ENCODE measurements at places on chromosomes 2 and 18.

GRCh38 chr2:215355801-215356200 lies 43.9 kb downstream of the ATIC start:
- no peaks in the 10 kb centered on the region for H3K27me3 ChIP-seq
- DNase-seq: no peak
- H3K36me3 ChIP-seq: peaks cover 10% of the 10 kb centered on the region
- H3K4me1 ChIP-seq: no peaks in the 10 kb centered on the region
- no peak overlapping the region for H3K4me3 ChIP-seq

GRCh38 chr2:8679827-8680731 lies 1.8 kb upstream of the ID2 start:
- DNase-seq: peak; percentile 59
- peak overlapping the region; percentile 94 for H3K27ac ChIP-seq
- no peaks in the 10 kb centered on the region for H3K27me3 ChIP-seq
- H3K4me1 ChIP-seq: peaks cover 28% of the 10 kb centered on the region
- no peaks in the 10 kb centered on the region for H3K36me3 ChIP-seq

DNA sequence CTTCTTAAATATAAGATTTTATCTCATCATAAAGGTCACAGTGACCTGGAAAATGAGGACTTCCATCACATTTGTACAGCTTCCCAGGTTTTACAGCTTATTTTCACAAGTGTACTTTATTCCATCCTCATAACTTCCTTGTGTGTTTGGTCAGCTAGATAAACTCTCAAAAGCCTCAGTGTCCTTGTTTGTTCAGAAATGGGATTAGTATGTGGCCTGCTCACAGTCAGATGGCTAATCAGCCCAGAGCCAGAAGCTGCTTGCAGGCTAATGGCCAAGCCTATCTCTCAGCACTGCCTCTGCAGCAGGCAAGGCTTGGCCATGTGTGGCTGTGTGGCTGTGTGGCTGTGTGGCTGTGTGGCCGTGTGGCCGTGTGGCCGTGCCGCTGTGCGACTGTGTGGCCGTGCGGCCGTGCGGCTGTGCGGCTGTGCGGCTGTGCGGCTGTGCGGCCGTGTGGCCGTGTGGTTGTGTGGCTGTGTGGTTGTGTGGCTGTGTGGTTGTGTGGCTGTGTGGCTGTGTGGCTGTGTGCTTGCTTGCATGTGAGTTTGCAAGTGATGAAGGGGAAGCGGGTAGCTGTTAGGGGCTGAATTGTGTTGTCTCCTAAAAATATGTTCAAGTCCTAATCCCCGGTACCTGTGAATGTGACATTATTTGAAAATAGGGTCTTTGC lies 233.0 kb upstream of the TNP1 start:
- DNase-seq: no peak
- H3K36me3 ChIP-seq: no peaks in the 10 kb centered on the region
- H3K27ac ChIP-seq: no peak overlapping the region
- H3K4me1 ChIP-seq: no peaks in the 10 kb centered on the region
- H3K27me3 ChIP-seq: no peaks in the 10 kb centered on the region

DNA sequence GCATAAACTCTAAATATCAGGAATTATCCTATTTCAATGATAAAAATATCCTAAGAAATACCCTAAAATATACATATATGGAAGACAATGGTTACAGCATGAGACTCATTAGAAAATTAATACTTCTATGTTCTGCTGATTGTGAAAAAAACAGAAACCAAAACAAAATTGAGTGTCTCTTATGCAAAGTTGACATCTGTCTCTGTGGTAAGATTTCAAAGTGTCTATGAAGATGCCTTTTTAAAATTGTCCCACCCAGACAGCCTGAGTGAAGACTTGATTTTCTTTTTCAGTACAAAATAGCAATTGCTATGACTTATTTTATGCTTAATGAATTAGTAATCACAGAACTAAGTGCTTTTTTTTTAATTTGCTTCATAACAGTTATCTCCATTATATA lies 1368.4 kb upstream of the LRRTM1 start:
- H3K27me3 ChIP-seq: no peaks in the 10 kb centered on the region
- H3K4me3 ChIP-seq: no peak overlapping the region
- H3K27ac ChIP-seq: no peak overlapping the region
- no peaks in the 10 kb centered on the region for H3K36me3 ChIP-seq
- DNase-seq: no peak
- H3K4me1 ChIP-seq: no peaks in the 10 kb centered on the region

DNA sequence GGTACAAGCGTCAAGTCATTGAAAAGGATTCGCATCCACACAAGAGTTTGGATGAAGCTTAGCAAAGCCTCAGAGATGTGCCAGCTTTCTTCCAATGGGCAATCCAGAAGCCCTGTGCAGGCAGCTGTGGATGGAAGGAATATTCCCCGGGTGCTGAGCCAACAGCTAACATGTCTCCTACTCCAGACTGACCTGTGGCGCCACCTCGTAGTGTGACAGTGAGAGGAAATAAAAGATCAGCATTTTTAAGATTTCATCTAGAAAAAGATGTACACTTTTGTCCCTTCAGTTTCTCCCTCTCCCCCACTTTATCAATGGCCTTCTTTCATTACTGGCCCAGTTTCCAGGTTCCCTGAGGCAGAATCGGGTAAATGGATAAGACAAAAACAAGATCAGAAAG lies 48.9 kb upstream of the SPATS2L start:
- H3K36me3 ChIP-seq: no peaks in the 10 kb centered on the region
- peaks cover 2% of the 10 kb centered on the region for H3K4me1 ChIP-seq
- H3K27ac ChIP-seq: no peak overlapping the region
- DNase-seq: no peak
- no peak overlapping the region for H3K4me3 ChIP-seq

DNA sequence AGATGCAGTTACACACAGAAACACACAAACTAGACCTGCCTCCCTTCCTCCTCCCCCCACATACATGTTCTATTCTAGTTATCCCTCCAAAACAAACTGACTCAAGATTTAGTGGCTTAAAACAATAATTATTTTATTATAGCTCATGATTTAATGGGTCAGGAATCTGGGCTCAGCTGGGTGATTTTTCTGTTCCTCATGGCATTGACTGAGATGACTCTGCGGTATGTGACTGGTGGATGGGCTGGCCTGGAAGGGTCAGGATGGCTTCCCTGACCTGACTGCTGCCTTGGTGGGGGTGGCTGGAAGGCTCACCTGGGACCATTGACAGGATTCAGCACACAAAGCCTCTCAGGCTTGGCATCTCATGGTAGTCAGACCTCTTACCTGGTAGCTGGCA lies 33.7 kb upstream of the NTSR2 start:
- no peak overlapping the region for H3K27ac ChIP-seq
- H3K27me3 ChIP-seq: no peaks in the 10 kb centered on the region
- DNase-seq: no peak
- H3K36me3 ChIP-seq: no peaks in the 10 kb centered on the region
- H3K4me1 ChIP-seq: peaks cover 5% of the 10 kb centered on the region

DNA sequence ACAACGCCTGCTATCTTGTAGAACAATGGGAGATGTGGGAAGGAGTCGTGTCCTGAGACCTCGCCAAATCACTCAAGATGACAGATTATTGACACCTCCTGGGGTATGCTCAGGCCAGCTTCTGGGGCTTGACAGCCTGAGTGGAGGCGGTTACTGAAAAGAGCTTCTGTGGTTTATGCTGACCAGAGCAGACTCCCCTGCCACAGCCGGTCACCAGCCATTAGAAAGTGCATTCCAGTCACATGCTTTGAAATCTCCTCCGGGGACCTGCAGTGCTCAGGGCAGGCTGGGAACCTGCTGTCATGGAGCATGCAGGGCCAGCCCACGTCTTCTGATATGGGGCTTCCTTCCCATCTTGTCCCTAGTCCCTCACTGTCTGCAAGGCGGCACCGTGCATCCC lies 215.9 kb downstream of the SEPTIN10 start:
- H3K4me3 ChIP-seq: no peak overlapping the region
- no peak for DNase-seq
- H3K27me3 ChIP-seq: no peaks in the 10 kb centered on the region
- H3K36me3 ChIP-seq: peaks cover 12% of the 10 kb centered on the region
- H3K27ac ChIP-seq: no peak overlapping the region

GRCh38 chr18:53426666-53427184 lies 797.7 kb downstream of the MBD2 start:
- no peak overlapping the region for H3K4me3 ChIP-seq
- DNase-seq: no peak
- no peak overlapping the region for H3K27ac ChIP-seq

- DNase-seq: no peak
- H3K36me3 ChIP-seq: no peaks in the 10 kb centered on the region
- H3K27ac ChIP-seq: no peak overlapping the region
- H3K27me3 ChIP-seq: no peaks in the 10 kb centered on the region
- no peaks in the 10 kb centered on the region for H3K4me1 ChIP-seq
Measured at GRCh38 chr2:29628862-29629261, 292.5 kb downstream of the ALK start.

DNA sequence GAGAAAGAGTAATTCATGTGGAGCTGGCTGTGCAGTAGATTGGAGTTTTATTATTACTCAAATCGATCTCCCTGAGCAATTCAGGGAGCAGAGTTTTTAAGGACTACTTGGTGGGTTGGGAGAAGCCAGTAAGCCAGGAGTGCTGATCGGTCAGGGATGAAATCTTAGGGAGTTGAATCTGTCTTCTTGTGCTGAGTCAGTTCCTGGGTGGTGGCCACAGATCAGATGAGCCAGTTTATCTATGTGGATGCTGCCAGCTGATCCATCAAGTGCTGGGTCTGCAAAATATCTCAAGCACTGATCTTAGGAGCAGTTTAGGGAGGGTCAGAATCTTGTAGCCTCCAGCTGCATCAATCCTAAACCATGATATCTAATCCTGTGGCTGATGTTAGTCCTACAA lies 17.0 kb upstream of the UGT1A8 start:
- no peak overlapping the region for H3K4me3 ChIP-seq
- no peaks in the 10 kb centered on the region for H3K4me1 ChIP-seq
- no peaks in the 10 kb centered on the region for H3K27me3 ChIP-seq
- H3K27ac ChIP-seq: no peak overlapping the region
- H3K36me3 ChIP-seq: no peaks in the 10 kb centered on the region

DNA sequence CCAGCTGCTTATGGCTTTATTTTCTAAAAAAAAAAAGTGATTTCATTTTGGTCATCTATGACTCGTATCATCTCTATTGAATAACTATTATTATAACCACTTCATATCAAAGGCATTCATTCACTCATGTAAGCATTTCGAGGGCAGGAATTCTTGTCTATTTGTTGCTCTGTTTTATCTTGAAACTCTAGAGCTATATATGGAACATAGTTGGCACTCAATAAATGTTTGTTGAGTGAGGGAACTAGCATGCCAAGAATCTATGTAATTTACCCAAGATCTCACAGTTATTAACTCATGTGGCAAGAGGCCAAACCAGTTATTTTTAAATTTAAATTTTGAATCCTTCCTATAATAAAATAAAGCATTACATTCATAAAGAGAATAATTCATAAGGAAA lies 470.1 kb downstream of the TMX3 start:
- no peaks in the 10 kb centered on the region for H3K27me3 ChIP-seq
- no peaks in the 10 kb centered on the region for H3K4me1 ChIP-seq
- H3K27ac ChIP-seq: no peak overlapping the region

GRCh38 chr2:109259671-109260070 lies 130.7 kb downstream of the SH3RF3 start:
- peaks cover 2% of the 10 kb centered on the region for H3K36me3 ChIP-seq
- H3K27ac ChIP-seq: no peak overlapping the region
- no peaks in the 10 kb centered on the region for H3K27me3 ChIP-seq
- no peak for DNase-seq

- no peaks in the 10 kb centered on the region for H3K27me3 ChIP-seq
- H3K27ac ChIP-seq: no peak overlapping the region
- no peak for DNase-seq
- no peaks in the 10 kb centered on the region for H3K4me1 ChIP-seq
Measured at GRCh38 chr2:69067026-69067630, 54.1 kb downstream of the ANTXR1 start.

GRCh38 chr2:12722447-12723316 lies 5.9 kb downstream of the TRIB2 start:
- peaks cover 49% of the 10 kb centered on the region for H3K36me3 ChIP-seq
- peaks cover 21% of the 10 kb centered on the region for H3K4me1 ChIP-seq
- DNase-seq: no peak
- H3K27me3 ChIP-seq: no peaks in the 10 kb centered on the region
- no peak overlapping the region for H3K27ac ChIP-seq
- no peak overlapping the region for H3K4me3 ChIP-seq

Data from mesenchymal stem cell (in vitro differentiated cells and primary cell).